ENCODE measurements at places on chromosomes 12 and 14.

- DNase-seq: no peak
Measured at GRCh38 chr12:30942936-30943335, 16.4 kb downstream of the TSPAN11 start.

- no peak for DNase-seq
Measured at GRCh38 chr12:15575671-15576541, 213.3 kb downstream of the EPS8 start.

- DNase-seq: no peak
Measured at GRCh38 chr14:105074601-105075053, 9.4 kb upstream of the GPR132 start.

GRCh38 chr14:81009346-81009745 lies 53.9 kb downstream of the TSHR start:
- DNase-seq: no peak

DNA sequence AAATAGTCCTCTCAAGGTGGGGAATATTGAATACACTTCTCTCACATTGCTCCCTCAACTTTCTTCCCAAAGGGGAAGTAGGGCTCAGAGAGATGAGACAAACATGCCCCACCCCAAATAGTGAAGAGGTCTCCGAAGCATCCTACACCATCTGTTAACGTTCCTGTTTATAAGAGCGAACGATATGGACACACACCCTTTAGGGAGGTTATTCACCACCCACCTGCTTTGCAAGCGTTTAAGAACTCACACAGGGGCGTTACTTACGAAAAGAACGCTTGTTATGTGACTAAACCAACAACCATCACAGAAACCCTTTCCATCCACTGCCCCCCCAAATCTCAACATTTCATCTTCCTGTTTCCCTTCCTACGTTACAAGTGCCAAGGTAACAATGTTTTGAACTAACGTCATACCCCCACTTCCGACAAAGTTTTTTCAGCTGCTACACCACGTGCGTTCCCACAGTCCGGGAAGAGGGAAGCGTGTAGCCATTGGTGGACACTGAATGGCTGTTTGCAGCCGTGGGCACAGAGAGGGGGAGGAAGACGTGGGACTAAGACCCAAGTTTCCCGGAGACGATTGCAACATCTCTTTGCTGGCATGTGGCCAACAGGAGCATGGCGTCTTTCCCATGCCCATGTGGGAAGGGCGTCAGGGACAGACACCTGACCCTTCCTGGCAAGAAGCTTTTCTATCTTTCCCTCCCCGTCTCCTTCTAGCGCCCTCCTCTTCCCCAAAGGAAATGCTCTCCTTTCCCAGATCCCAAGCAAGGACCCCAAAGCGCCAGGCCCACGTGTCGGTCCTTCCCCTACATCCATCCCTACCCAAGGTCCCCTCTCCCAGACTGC lies 1.2 kb downstream of the YBX3 start:
- peak; percentile 59 for DNase-seq

DNA sequence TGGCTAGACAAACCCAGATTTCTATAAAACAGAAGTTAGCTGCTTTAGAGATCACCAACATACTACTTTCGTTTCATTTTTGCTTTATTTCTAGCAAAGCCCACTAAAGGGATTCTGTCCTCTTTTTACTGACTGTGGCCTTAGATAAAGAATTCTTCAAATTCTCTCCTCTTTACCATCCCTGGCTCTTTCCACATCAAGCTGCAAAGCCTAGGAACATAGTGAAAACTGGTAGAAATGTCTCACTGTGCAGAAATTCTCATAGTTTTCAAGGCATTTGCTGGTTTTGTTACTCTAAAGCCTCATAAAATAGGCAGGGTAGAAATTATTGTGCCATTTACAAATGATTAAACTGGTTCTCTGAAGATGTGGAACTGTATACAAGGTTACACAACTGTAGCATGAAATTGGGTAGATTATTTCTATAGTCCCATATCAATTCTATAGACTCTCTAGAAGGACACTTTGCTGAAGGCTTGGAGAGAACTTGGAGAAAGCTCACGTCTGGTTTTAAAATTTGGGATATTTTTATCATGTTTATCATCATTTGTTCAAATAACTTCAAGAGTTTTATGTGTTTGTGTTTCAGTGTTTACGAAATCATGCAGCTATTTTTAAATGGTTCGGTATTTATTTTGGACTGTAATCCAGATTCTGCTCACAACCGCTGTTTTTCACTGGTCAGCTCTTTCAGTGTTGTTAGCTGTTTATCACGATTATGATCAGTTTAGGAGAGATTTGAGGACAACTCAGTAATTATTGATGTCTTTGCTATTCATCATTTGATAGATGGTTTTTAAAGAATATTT lies 36.7 kb upstream of the CSRP2 start:
- no peak for DNase-seq

DNA sequence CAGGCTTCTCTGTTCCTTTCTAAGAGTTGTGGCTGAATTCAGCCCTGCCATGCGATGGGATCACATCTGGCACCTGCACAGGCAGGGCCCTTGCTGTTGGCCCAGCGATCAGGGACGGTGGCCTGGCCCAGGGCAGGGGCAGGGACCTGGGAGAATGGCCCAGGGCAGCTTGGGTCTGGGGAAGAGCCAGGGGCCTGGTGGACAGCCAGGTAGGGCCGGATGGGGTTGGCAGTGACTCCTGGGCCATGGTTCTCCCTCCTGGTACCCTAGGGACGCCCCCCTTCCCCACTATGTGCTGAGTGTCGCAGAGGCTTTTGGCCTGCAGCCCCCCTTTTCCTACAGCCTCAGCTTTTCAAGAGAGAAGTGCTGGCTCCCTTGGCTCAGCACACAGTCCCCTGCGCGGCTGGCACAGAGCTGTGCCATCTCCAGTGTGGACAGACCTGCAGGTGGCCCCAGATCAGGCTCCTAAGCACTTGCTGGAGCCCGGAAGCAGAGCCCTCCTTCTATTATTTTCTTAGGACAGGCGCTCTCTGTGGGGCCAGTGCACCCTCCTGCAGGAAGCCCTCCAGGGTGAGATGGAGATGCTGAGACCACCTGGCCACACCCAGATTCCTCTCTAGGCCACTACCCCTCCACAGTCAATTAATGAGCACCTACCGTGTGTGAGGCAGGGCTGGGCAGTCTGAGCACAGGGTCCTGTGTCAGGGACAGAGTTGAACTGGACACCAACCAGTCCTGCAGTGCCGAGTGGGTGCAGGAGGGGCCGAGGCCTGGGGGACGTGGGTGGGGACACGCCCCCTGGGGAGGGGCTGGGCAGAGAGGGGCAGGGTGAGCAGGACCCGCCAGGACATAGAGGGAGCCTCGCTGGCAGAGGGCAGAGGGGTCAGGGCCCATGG lies 267.6 kb downstream of the ADGRD1 start:
- DNase-seq: no peak

GRCh38 chr14:75120541-75121291 lies 6.1 kb downstream of the NEK9 start:
- DNase-seq: no peak

- DNase-seq: no peak
Measured at GRCh38 chr12:88390811-88391210, 189.5 kb downstream of the KITLG start.

GRCh38 chr14:69532561-69533340 lies 41.9 kb downstream of the CCDC177 start:
- no peak for DNase-seq

DNA sequence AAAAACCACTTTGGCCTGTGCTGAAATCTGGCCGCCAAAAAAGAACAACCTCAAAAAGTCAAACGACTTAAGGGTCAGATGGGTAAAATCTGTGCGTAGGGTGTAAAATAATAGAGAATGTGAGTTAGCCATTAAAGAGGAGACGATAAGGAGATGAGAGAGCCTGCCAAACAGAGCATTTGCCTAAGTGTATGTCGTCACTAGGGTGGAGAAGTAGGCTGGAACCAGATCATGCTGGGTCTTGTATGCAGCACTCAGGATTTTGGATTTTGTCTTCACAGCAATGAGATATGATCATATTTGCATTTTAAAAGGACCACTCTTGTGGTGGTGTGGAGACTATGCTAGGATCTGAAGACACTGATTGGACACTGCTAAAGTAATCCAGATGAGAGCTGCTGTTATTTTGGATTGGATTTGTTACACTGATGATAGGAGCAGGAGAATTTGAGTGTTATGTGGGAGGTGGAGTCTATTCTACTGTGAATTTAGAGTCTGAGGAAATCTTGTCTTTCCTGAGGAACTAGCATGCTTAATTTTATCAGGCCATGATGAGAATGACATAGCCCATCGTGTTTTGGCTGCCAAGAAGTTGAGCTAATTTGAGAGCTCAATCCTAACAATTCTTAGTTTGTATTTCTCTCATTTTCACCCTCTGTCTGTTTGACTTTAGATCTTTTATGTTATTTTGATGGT lies 24.8 kb upstream of the DBX2 start:
- no peak for DNase-seq

All from Panc1 (cell line).